WTC11 (cell line): ENCODE measurements at places on chromosomes 5 and 9.
A peak's percentile ranks its signal among the peaks of the same experiment; 100 is the strongest.

- DNase-seq = no peak
These were observed 216.5 kb upstream of the DMRT1 start for GRCh38 chr9:624935-625500.

DNA sequence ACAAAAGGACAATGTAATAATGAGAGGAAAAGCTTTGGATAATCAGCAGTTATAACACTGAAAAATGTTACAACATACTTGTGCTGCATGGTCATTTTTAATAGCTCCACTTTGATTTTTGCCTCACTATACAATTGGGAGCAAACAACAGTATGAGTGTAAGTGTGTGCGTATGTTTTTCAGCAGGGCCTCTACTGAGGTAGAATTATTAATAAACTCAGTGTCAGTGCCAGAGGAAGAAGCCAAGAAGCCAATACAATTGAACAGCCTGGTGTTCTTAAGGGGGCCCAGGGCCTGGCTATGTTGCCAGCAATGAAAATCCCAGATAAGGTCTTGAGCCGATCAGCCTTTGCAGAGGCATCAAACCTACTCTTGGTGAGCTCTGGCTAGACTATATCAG lies 16.1 kb upstream of the RLN1 start:
- DNase-seq = no peak

DNA sequence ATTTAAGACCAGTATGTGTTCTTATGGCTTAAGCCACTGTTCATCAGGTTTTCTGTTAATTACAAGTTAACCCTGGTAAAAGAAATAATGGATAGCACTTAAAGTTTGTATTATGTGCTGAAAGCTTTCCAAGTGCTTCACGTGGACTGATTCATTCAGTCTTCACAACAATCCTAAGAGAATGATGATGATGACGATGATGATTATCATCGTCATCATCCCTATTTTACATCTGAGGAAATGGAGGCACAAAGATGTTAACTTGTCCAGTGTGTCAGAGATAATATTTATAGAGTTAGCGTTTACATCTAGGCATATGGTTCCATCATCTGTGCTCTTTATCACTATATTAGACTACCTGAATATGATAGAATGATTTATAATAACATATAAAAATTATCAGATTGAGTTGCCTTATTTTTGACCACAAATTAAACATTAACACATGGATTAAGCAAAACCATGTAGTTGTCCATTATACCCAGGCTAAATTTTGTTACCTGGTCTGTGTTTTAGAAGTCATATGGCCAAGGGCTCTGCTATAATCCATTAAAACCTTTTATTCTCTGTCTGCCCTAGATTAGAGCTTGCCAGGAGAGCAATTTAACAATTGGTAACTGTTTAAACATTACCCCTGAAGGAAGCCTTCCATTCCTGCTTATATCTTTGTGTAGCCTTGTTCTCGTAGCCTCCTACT lies 102.3 kb upstream of the MAP3K1 start:
- no peak for DNase-seq

DNA sequence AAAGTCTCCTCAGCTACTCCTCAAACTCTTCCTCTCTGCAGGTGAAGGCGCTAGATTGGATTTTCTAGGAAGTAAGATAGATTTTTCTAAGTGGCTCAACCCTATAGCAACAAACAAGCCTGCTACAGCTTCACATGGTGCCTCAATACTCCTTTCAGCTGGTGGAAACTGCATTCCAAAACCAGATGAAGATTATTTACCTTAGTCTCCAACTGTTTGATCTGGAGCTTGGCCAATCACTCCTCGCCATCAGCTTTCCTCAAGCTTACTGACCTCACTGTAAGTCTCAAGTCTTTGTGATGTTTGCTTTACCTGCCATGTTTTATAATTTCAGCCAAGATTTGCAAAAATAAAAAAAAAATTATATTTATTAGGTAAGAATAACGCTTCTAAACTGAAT lies 622.4 kb downstream of the CHSY3 start:
- DNase-seq = no peak

DNA sequence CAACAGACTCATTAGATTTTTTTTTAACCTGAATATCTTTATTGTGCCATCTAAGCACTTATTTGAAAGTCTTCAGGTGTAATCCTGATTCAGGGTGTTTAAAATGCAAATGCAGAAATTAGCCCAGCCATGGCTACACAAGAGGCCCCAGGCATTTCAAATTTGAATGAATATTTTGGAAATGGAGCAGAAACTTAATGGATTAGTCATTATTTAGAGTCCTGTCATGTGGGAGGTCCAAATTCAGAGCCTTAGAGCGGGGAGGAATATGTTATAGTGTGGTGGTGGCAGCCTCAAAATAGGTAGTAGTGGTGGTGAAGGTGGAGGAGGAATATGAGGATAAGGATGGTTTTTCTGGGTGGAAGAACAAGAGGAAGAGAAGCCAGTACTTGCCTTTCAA lies 567.0 kb downstream of the RAB3C start:
- DNase-seq = no peak

DNA sequence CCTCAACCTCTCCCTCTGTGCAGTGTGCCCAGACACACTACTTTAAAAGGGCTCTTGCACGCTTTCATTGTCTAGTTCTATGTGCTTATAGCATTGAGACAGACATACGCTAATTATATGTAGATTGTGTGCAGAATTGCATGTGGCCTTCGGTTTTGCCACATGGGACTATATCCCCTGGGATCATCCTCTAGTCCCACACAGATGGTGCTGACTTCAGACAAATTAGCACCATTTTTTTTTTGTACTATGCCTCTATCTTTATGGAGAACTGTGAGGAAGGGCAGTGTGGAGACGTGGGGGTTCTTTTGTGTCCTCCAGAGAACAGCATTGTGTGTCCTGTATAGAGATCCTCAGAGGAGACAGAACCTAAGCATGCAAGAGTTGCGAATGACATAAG lies 29.3 kb downstream of the PAPPA start:
- DNase-seq = no peak

- DNase-seq = no peak
These were observed 23.6 kb upstream of the CEP72 start for GRCh38 chr5:588406-588995.

DNA sequence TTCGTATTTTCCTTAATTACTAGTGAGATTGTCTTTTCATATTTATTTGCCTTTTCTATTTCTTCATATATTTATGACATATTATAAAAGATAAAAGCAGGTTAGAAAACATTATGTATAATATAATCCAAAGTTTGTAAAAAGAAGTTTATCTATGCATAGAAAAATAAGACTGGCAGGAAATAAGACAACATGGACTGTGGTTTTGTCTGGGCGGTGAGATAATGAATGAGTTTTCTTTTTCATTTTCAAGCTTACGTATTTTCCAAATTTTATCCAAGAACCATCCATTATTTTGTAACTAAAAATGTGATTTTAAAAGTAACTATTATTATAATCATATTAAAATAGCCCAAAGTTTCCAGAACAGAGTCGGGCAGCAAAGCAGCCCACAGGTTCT lies 109.8 kb upstream of the MVB12B start:
- no peak for DNase-seq

- DNase-seq = no peak
These were observed 58.3 kb downstream of the BAAT start for GRCh38 chr9:101326501-101326900.

GRCh38 chr9:134410835-134411217 lies 84.6 kb downstream of the RXRA start:
- no peak for DNase-seq

DNA sequence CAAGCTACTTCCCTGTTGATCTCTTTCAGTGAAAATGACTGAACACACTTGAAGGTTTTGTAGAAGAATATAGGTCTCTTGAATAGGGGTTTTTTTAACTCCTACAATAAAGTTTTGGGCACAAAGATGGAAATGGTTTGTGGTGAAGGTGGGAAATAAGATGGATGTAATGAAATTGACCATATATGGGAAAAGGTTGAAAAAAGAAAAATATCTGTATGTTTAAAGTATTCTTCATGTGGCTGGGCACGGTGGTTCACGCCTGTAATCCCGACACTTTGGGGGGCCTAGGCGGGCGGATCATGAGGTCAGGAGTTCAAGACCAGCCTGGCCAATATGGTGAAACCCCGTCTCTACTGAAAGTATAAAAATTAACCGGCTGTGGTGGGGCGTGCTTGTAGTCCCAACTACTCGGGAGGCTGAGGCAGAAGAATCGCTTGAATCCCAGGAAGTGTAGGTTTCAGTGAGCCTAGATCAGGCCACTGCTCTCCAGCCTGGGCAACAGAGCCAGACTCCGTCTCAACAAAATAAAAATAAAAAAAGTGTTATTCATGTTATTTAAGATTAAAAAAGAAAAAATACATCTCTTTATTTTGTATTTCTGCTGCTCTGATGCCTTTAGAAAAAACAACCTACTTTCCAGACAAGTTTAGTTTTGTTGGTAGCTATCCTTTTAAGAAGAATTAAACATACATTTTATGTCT lies 2.2 kb downstream of the RBM27 start:
- DNase-seq = no peak

DNA sequence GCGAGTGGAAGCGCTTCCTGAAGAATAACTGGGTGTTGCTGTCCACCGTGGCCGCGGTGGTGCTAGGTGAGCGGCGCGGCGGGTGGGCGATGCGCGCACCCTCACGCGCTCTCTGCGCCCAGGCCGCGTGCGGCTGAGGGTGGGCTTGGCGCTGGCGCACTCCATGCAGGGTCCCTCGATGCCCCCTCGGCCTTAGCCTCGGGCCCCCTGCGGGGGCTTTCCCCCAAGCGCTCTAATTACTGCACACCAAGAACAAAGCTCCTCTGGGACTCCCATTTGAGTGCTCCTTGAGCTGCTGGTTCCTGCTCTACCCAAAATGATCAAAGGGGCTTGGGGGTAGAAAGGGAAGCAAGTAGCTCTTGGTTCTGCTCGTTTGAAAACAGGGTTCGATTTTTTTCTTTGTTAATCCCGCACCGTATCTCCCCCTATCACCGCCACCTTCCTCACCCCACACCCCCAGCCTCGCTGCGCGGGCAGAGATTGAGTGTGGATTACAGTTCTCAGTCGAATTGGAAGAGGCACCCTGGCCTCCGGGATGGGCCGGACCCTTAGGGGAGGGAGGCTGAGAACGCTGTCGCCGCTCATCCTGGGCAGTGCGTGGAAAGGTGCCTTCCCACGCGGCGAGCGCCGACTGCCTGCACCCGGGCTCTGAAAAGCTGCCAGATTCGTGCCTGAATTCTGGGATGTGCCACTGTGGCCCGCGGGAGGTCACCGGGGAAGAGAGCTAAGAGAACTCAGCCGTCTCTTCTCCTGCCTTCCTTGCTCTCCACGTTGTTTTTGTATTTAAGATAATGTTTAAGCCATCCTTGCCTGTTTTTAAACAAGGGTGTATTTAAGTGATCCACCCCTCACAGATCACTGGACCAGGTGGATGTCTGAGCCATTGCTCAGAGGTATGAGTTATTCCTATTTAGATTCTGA lies 697 bp downstream of the SLC1A1 start:
- peak; percentile 18 for DNase-seq

GRCh38 chr5:180289433-180289832 lies 2.5 kb downstream of the MAPK9 start:
- no peak for DNase-seq

GRCh38 chr5:60698336-60698735 lies 1.6 kb downstream of the DEPDC1B start:
- no peak for DNase-seq

GRCh38 chr9:114930056-114930812 lies at the start of gene TNFSF8:
TNFSF8 (minus strand) TSS chr9:114930591; CDS start chr9:114930303, 288 bp downstream.
- DNase-seq = no peak

DNA sequence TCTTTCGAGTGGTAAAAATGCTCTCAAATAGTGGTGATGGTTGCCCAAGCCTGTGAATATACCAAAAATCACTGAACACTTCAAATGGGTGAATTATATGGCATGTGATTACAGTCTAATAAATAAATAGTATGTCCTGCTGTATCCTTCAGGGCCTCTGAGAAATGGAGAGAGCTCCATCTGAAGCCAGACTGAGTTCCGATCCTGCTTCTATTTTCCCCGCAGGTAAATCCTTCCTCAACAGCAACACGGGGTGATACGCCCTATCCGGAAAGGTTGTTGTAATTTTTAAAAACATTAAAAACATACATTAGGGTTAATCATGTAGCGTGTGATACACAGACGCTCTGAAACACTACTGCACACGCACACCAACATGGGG lies 695 bp upstream of the SNAPC3 start:
- no peak for DNase-seq

DNA sequence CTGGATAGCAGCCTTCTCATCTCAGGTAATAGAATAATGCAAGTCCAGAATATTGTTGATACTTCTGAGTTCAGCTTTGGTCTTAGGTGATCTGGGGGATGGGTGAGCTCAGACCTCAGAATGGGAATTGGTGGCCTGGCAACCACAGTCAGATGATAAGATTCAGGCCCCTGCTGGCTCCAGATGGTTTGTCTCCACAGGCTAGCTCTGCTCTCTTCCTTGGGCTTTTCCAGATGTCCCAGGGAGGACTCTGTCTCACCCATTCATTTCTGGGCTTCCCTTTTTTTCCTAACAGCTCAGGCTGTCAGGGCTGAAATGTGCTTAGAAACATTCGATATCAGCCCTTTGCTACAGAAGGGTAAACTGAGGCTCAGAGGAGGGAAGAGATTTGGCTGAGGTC lies 17.6 kb upstream of the TNFSF15 start:
- no peak for DNase-seq

- DNase-seq = no peak
These were observed 57.3 kb downstream of the FGF18 start for GRCh38 chr5:171476701-171477100.

DNA sequence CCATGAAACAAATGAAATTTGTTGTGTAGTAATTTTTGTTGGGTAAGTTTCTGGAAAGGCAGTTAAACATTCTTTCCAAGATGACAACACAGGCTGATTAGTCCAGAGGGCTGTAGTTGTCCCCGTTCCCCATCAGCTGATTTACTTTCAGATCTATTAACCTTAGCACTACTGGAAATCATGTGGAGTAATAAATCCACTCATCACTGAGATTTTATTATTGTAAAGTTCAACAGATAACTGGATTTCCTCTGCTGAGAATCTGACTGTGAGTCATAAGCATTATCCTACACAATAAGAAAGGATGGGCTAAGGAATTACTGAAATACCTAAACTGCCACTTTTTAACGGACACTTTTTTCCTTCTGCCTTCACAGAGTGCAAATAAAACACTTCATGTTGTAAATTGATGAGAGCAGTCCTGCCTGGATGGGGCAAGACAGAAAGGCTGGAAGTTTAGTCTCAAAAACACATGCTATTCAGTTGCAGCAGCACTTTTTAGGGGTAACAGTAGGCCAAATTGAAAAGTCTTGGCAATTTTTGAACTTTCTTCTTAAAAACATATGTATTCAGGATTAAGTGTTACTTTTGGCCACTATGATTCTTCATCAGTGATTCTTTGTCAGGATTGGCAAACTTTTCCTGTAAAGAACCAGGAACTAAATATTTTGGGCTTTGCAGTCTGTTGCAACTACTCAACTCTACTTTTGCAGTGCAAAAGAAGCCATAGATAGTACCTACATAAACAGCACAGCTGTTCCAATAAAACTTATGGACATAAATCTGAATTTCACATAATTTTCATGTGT lies 7.0 kb downstream of the STOM start:
- no peak for DNase-seq

DNA sequence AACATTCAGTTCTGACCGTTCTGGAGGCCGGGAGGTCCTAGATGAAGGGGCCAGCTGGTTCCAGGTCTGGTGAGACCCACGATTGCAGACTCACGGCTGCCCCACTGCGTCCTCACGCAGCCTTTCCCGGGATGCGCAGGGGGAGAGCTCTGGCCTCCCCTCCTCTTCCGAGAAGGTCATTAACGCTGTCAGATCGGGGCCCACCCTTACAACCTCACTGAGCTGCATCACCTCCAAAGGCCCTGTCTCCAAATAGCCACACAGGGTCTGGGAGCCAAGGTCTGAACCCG lies 66.6 kb upstream of the PPP1R26 start:
- no peak for DNase-seq

- DNase-seq = peak; percentile 73
These were observed 32.2 kb downstream of the ANXA2R start for GRCh38 chr5:43007911-43008362.

GRCh38 chr5:116456036-116456435 lies 118.6 kb downstream of the SEMA6A start:
- DNase-seq = no peak
